H7 (cell line): ENCODE measurements at places on chromosomes 2 and 18.

DNA sequence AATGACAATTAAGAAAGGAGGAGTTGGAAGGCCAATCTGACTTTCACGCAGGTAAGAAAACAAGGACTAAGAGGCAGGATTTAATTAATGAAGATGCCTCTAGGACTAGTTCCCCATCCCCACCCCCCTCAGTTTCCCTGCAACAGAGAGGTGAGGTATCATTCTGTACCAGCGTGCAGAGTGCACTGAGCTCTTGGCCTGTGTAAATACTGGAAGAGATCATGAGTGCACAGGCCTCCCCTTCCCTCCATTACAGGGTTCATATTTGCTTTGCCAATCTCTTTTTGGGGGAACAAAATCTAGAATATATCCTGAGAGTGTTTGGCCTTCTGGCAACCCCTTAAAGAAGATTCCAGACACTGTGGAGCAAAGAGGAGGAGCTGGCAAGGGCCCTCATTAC is 60.9 kb downstream of the MMADHC start:
- no peak for DNase-seq

DNA sequence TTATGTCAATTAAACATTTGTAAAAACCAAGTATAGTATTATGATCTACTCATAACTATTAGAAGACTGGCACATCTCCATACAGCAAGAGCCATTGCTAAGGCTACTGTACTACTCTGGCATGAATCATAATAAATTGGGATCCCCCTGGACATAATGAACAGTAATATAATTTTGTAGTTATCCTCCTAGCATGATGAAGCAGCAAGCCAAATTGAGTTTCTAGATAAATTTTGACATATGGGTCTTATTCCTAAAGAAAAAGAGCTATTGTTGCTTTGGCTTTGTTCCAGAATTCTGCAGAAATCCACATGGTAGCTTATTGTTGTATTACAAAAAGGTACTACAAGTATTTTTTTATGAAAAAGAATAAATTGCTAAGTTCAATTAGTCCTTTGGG is 204.3 kb downstream of the CAMKMT start:
- no peak for DNase-seq

GRCh38 chr2:211281430-211282073 is 725.2 kb downstream of the CPS1 start:
- DNase-seq: peak; percentile 3

- DNase-seq: no peak
Observed at GRCh38 chr2:167258712-167259111, 370.4 kb downstream of the XIRP2 start.

- DNase-seq: no peak
Observed at GRCh38 chr18:4172196-4173100, 282.7 kb downstream of the DLGAP1 start.

DNA sequence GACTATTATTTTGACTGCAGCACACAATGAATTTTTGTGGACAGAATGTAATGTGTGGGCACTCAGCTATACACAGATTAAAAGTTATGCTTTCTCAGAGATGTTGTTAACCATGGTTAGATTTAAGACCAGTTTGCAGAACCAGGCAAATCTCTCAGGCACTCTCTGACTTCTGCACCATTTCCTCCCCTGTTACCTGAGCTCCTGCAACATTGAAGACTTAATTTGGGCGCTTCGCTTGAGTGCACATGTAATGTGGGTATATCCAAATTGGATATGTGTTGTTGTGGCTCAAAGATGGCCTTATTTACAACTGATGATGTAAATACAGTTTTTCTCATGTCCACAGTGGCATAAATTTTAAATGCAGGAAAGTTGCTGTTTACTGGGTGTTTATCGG is 469.4 kb downstream of the PTPRM start:
- no peak for DNase-seq

DNA sequence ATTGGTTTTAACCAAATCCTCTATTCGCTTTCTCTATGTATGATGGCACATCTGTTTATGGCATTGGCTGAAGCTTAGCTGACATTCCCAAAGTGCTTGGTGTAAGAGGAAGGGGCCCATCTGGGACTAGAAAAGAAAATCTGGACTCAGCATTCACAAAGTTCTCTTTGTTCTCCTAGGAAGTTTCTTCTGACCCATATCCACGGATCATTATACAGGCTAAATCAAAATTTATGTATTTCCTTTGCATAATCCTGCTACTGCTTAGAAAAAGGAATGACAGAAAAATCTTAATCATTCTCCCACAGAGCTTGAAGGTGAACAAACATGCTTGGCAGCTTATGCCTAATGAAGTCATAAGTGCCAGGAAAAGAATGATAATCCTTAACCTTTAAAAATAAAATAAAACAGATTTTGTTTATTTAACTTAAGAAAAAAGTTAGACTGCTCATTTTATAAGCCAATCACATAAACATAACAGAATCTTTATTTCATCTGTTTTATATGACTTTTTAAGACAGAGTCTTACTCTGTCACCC is 88.4 kb downstream of the NYAP2 start:
- DNase-seq: no peak

GRCh38 chr2:149312039-149312438 is 18.3 kb upstream of the LYPD6 start:
- DNase-seq: no peak

GRCh38 chr2:16470936-16471490 is 194.6 kb downstream of the CYRIA start:
- DNase-seq: no peak

GRCh38 chr2:171553858-171554257 is 31.6 kb downstream of the CYBRD1 start:
- peak; percentile 5 for DNase-seq

DNA sequence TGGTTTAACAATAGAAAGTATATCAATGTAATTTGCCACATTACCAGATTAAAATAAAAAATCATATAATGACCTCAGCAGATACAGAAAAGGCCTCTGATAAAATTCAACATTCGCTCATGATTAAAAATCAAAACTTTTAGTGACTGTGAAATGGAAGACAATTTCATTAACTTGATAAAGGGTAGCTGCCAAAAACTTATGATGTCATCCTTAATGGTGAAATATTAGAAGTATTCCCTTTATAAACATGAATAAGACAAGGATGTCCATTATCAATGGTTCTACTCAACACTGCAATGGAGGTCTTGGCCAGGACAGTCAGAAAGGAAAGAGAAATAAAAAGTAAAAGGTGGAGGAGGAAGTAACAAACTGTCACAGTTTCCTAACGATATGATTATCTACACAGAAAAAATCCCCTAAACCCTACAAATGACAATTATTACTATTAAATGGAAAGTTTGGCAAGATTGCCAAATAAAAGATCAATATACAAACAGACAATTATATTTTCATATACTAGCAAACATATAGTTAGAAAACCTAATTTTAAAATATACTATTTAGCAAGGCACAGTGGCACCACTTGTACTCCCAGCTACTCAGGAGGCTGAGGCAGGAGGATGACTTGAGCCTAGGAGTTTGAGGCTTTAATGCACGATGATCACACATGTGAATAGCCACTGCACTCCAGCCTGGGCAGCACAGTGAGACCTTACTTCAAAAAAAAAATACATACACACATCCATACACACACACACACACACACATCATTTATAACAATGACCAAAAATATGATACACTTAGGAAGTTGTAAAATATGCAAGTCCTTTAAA is 12.8 kb downstream of the METTL8 start:
- no peak for DNase-seq

GRCh38 chr2:46875226-46875899 is 40.2 kb downstream of the MCFD2 start:
- DNase-seq: no peak

- no peak for DNase-seq
Observed at GRCh38 chr2:149090706-149091105, 52.2 kb downstream of the LYPD6B start.

GRCh38 chr2:10495988-10496313 is 47.8 kb upstream of the ODC1 start:
- DNase-seq: peak; percentile 20

GRCh38 chr2:230878599-230879188 is 14.0 kb downstream of the ITM2C start:
- peak; percentile 40 for DNase-seq

- DNase-seq: peak; percentile 12
Observed at GRCh38 chr2:46232860-46233259, 64.3 kb upstream of the EPAS1 start.

DNA sequence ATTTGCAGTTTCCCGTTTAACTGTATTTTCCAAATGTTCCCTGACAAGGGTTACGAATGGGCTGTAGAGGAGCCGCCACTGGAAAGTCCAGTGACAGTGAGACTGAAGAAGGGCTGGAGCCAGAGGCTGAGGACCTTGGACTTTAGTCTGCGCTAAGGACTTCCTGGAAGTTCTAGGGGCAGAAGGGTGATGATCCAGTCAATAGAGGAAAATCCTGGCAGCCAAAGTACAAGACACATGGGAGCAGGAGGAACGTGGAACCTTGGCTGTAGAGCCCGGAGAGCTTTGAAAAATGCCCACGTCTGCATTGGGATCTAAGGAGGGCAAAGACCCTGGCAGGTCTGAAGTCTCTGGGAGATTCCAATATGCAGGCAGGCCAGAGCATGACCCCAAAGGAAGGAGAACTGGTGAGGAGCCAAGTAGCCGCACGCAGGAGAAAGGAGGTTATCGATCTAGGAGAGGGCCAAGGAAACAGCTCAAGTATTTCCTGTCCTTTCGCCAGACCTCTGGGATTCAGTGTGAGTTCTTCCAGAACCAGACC is 28.5 kb downstream of the MBP start:
- no peak for DNase-seq

DNA sequence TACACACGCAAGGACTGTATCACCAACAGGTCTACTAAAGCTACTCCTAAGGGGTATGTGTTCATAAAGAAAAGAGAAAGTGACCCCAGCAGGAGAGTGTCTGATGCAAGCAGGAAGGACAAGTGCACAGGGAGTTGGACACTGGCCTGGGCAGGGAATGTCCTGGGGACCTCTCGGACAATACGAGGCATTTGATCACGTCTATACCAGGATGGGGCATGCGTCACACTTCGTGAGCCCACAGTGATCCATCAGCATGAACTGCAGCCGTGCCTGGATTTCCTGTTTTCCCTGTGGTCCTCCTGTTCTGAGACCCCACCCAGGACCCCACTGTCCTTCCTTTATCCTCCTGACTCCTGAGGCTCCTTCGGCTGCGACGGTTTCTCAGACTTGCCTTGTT is 113.9 kb downstream of the HDAC4 start:
- no peak for DNase-seq

DNA sequence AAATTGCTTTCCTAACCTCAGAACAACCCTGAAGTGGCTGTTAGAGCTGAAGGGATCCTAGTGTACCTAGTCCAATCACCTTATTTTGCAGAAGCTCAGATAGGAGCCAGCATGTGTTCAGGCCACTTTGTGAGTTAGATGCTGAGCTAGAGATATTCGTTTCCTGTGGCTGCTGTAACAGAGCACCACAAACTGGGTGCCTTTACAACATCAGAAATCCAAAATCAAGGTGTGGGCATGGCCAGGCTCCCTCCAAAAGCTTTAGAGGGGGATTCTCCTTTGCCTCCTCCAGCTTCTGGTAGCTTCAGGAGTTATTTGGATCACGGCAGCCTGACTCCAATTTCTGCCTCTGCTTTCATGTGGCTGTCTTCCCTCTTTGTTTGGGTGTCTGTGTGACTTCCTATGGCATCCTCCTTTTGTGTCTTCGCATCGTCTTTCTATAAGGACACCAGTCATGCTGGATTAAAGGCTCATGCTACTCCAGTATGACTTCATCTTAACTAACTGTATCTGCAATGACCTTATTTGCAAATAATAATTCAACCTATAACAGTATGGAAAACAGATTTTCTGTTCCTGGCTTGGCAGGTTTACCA is 86.3 kb upstream of the TGFA start:
- DNase-seq: no peak

DNA sequence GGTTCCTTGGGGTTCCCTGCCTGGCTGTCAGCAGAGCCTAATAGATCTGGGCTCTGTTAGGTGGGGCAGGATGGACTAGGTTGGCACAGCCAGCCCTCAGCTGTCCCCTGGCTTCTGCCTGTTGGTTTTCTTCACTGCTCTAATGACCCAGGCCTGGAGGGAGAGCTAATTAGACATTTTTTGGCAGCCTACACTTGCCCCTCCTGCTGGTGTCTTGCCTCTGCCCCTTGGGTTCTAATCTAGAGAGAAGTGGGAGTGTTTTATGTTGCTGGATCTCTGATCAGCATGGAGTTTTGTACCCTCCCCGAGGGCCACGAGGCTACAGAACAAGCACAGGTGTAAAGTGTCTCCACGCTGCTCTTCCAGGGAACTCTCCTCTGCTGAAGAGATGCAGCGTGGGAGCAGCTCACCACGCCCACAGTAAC is 199.4 kb upstream of the RASGRP3 start:
- DNase-seq: no peak

DNA sequence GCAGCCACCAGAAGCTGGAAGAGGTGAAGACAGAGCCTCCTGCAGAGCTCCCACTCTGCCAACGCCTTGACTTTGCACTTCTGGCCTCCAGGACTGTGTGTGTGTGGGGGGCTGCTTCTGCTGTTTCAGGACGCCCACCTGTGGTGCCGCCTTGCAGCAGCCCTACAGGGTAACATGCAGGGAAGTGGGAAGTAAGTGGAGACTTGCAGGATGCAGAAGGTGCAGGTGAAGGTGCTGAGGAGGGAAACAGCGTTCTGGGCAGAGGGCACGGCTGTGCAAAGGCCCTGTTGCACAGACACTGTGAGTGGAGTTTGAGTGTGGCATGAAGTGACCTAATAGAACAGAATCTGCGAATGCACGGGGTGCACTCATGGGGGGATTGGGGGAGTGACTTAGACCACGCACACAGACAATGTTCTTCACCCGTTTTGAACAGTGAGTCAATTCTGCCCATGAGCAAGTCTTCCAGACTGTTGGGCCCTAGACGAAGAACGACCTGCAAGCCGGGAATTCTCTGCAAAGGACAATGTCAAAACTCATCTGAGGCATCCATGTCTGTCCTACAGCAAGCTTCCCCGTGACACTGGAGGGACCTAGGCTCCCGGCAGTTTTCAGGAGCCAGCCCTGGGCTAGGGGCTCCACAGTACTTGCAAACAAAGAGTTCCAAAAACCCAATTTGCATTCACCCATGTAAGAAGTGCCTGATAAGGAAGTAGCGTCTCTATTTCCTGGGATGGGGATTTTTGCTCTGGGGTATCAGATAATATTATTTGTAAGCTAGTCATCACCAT is 19.0 kb downstream of the MBP start:
- DNase-seq: peak; percentile 44

GRCh38 chr2:230865307-230865765 is 594 bp downstream of the ITM2C start:
- DNase-seq: peak; percentile 87

DNA sequence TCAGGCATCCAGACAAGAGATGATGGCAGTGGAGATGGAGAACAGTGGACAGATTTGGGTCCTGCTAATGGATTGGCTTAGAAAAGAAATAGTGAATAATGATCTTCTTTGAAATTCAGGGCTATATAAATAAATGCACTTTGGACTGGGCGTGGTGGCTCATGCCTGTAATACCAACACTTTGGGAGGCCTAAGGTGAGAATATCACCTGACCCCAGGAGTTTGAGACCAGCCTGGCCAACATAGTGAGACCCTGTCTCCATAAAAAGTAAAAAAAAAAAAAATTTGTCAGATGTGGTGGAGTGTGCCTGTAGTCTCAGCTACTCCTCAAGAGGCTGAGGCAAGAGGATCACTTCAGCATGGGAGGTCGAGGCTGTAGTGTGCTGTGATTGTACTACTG is 102.4 kb upstream of the STON1 start:
- DNase-seq: no peak
